ENCODE measurements at places on chromosomes 16 and 17.

DNA sequence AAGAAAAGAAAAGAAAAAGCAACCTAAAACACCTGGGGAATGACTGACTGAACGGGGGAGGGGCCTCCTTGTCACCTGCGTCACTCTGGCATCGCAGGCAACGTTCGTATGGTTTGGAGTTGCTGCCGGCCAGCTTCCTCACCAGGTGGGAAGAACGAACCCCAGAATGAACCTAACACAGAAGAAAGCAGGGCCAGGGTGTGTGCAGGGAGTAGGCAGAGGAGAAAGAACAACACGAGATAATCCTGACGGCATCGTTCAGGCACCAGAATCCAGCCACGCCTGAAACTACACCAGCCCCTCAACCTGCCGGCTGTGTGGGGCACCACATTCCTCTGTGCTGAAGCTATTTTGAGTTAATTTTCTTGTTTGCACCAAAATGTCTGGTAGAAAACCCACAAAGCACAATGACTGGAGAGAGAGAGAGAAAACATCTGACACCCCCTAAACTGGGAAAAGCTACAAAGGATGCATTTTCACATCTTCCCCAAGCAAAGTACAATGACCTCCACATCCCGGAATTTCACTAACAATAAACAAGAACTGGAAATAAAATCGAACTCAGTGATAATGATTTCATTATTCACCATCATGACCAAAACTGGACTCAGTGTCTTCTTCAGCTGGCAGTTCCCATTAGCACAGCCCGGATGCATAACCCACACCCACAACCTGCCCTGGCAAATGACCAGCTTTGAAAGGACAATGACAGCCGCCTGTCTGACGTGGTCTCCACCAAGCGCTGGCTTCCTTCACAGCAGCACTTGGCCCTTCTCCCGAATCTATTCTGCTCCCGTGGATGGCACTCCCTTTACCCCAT lies 23.6 kb downstream of the RAB40B start:
- no peak for DNase-seq

- no peak for DNase-seq
Measured at GRCh38 chr17:73623247-73623646, 21.0 kb downstream of the SDK2 start.

DNA sequence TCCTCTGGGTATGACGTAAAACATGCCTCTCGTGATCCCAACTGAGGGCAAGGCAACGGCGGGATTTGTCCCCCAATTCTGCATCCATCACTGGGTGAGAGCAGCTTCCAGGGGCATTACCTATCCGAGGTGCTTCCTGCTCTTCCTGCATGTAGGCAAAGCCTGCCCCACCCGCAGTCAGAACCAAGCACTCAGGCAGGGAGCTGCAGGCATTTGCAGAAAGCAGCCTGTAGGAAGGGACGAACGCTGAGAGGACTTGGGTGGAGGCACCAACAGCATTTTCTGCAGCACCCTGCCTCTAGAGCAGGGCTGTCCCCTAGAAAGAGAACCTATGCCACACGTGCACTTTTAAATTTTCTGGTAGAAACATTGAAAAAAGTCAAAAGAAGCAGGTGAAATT lies 5.5 kb downstream of the BCO1 start:
- DNase-seq, result no peak

GRCh38 chr16:29993191-29993902 lies 2.1 kb downstream of the HIRIP3 start:
- DNase-seq, result no peak

DNA sequence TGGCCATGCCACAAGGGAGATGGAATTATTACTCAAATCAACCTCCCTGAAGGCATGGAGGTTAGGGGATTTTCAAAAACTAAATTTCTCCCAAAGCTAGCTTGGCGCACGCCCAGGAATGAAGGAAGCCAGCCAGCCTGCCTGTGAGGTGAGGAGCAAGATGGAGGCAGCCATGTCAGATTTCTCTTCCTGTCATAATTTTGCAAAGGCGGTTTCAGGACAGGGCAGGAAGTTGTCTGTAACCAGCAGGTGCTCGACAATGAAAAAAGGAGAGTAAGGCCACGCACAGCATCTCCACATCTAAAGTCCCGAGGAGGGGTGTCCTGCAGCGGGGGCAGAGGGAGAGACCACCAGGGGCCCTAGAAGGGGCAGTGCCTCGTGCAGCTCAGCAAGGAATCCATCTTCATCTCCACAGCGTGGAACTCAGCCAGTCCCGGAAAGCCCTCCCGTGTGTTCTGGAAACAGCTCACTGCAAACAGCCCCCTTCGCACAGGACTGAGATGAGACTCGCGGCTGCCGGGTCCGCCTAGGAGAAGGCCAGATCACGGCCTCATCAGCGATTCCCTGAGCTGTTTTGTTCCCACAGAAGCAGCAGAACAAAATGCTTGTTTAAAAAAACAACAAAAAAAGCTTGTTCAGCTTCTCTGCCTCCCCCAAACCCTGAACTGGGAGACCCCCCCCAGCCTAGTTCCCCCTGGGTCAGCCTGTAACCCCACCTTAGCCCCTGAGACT lies 47.8 kb downstream of the SLC7A5 start:
- DNase-seq, result no peak

- no peak for DNase-seq
Measured at GRCh38 chr17:1566505-1567199, 4.1 kb upstream of the PITPNA start.

- no peak for DNase-seq
Measured at GRCh38 chr17:50221864-50222545, 20.6 kb upstream of the COL1A1 start.

GRCh38 chr16:23803591-23804123 lies 32.1 kb upstream of the PRKCB start:
- peak; percentile 78 for DNase-seq

- DNase-seq, result no peak
Measured at GRCh38 chr17:80408872-80409271, 6.1 kb upstream of the ENDOV start.

Measured in CD8-positive, alpha-beta T cell (primary cell).